ENCODE measurements at places on chromosomes 7 and 10. TPM values are rescaled to one million over a fixed set of nuclear protein-coding genes. Genes with fewer than 3 reads are reported as not detected.

DNA sequence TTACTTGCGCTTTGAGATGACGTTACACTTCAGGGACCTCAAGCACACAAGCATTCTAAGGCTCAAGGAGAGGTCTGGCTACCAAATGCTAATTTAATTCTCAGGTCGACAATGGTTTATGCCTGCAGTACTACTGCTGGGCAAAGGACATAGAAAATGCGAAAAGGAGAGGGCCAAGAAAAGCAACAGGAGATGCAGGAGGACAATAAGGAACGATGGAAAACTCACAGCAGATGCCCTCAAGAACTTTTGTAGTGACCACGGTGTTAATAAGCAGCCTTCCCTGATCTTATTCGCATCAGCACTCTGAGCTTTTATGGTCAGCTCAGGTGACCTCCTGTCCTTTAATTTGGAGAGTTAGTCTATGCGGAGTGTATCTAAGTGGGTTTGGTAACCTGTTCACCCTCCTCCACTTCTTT is 146.3 kb downstream of the GPR85 start:
- peaks cover 10% of the 10 kb centered on the region for H3K4me1 ChIP-seq
- no peak for DNase-seq
- peak overlapping the region; percentile 92 for H3K4me3 ChIP-seq

DNA sequence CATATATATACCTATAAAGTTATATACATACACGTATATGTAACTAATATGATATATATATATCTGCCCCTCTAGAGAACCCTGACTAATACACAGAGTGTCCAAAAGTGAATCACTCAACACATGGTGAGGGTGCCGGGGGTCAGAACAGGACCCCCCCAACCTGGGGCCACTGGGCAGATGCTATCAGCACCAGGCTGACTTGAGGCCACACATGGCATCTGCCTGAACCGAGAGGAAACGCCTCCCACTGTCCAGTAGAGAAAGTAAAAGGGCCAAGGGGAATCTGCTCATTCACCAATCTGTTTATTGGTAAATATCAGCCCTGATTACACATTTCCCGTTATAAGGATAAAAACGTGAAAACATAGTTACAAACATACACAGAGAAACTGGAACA is 218.3 kb downstream of the PTPRN2 start:
- H3K4me3 ChIP-seq: no peak overlapping the region
- no peak overlapping the region for H3K27ac ChIP-seq
- peaks cover 17% of the 10 kb centered on the region for H3K36me3 ChIP-seq
- no peak for DNase-seq
- no peaks in the 10 kb centered on the region for H3K4me1 ChIP-seq
- H3K27me3 ChIP-seq: peaks cover 8% of the 10 kb centered on the region

DNA sequence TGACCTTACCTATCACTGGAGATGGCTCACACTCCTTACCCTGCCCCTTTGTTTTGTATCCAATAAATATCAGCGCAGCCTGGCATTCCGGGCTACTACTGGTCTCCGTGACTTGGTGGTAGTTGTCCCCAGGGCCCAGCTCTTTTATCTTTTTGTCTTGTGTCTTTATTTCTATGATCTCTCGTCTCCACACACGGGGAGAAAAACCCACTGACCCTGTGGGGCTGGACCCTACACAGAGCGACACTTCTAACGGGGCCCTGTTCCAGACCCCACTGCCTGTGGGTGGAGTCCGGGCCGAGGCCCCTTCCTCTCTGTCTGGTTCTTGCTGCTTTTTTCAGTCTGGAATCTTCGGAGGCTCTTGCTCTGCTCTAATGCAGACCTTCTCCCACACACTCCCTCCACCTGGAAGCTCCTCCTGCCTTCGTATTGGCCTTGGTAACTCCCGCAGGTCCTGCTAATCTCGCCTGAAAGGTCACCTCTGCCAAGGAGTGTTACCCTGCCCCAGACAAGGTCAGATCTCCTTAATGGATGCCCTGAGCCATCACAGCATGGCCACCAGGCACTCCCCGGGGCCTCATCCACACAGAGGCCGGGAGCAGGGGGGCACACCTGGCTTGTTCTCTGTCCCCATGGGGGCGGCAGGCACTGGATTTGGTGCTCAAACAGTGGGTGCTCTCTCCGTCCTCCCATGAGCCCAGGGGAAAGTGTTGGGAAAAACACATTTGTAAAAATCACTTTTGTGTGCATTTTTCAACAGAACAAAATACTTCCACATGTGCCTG is 531.7 kb downstream of the PTPRN2 start:
- no peak for DNase-seq
- no peak overlapping the region for H3K27ac ChIP-seq
- H3K4me3 ChIP-seq: no peak overlapping the region
- no peaks in the 10 kb centered on the region for H3K4me1 ChIP-seq
- peaks cover 21% of the 10 kb centered on the region for H3K27me3 ChIP-seq

DNA sequence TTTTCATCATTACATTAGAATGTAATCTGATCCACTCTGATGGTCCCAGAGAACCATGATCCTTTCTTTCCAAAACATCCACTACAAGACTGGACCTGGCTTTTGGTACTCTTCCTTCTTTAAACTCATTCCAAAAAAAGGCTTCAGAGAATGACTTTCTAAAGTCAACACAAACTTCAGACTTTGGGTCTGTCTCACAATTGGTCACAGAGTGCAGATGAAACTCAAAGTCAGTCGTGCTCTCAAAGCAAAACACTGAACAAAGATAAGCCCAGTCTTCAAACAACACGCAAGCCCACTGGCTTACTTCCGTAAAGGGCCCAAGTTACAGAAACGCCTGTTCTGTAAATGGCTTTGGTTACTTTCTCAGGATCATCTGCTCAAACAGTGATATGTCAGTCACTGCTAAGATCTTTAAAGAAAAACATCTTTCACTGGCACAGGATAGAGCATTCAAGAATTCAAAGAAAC is 250.9 kb upstream of the MKLN1 start:
- no peaks in the 10 kb centered on the region for H3K27me3 ChIP-seq
- H3K4me3 ChIP-seq: no peak overlapping the region
- no peaks in the 10 kb centered on the region for H3K36me3 ChIP-seq
- peaks cover 3% of the 10 kb centered on the region for H3K4me1 ChIP-seq
- no peak for DNase-seq

DNA sequence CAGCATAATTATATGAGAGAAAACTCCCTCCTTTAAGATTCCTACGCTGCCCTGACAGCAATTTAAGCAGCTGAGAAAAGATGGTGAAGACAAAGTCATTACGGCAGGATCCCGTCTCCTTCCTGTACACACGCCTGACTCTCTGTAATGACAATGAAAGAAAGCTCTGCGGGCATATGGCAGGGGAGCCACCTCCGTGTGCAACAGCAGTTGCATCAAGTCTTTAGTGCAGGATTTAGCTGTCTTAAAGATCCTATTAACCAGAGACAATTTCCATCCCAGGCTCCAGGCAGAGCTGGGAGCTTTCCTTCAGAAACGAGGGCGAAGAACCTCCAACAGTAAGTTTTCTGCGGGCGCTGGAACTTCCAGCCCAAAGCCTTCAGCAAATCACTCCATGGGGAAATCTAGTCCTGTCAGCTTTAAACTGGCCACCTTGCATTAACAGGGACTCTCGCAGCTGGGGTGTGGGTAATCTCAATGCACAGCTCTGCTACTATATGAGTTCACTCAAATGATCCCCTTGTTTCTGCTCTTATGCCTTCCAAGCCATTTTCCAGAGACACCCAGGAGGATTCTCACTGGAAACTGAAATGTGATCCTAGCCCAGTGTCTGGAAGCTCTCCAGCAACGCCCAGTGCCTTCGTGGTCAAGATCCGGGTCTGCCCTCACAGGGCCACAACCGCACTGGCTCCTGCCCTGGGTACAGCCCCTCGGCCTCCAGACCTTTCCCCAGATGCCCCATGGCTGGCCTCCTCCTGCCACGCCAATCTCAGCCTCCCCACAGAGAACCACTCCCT is 74.9 kb downstream of the CTBP2 start:
- no peak for DNase-seq
- peak overlapping the region; percentile 48 for H3K27ac ChIP-seq
- no peak overlapping the region for H3K4me3 ChIP-seq
- H3K27me3 ChIP-seq: peaks cover 6% of the 10 kb centered on the region
- peaks cover 20% of the 10 kb centered on the region for H3K36me3 ChIP-seq

GRCh38 chr7:34128762-34129161 is 223.4 kb downstream of the BMPER start:
- no peaks in the 10 kb centered on the region for H3K36me3 ChIP-seq
- no peaks in the 10 kb centered on the region for H3K4me1 ChIP-seq
- H3K4me3 ChIP-seq: no peak overlapping the region
- DNase-seq: no peak
- no peaks in the 10 kb centered on the region for H3K27me3 ChIP-seq
- H3K27ac ChIP-seq: no peak overlapping the region

GRCh38 chr10:11197266-11197712 is 179.6 kb downstream of the CELF2 start:
- H3K36me3 ChIP-seq: peaks cover 21% of the 10 kb centered on the region
- DNase-seq: no peak
- no peak overlapping the region for H3K4me3 ChIP-seq
- peaks cover 3% of the 10 kb centered on the region for H3K27me3 ChIP-seq

- H3K4me1 ChIP-seq: peaks cover 12% of the 10 kb centered on the region
- peaks cover 3% of the 10 kb centered on the region for H3K27me3 ChIP-seq
- no peak for DNase-seq
- no peak overlapping the region for H3K4me3 ChIP-seq
- no peaks in the 10 kb centered on the region for H3K36me3 ChIP-seq
Measured at GRCh38 chr10:79898597-79899325, 50.1 kb downstream of the SFTPD start.

DNA sequence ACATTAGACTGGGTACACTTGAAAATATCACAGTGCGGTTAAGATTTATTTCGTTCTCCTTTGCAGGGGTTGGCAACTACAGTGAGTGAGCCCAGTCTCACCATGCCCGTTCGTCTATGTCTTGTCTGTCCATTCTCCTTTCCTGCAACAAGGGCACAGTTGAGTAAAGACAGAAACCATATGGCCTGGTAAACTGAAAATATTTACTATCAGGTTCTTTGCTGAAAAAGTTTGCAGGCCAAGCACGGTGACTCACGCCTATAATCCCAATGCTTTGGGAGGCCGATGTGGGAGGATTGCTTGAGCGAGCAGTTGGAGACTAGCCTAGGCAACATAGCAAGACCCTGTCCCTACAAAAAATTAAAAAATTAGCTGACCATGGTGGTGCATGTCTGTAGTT is 11.4 kb upstream of the KCTD7 start:
- H3K27ac ChIP-seq: no peak overlapping the region
- H3K27me3 ChIP-seq: peaks cover 4% of the 10 kb centered on the region
- H3K4me1 ChIP-seq: peaks cover 12% of the 10 kb centered on the region
- no peak for DNase-seq
- H3K4me3 ChIP-seq: no peak overlapping the region

DNA sequence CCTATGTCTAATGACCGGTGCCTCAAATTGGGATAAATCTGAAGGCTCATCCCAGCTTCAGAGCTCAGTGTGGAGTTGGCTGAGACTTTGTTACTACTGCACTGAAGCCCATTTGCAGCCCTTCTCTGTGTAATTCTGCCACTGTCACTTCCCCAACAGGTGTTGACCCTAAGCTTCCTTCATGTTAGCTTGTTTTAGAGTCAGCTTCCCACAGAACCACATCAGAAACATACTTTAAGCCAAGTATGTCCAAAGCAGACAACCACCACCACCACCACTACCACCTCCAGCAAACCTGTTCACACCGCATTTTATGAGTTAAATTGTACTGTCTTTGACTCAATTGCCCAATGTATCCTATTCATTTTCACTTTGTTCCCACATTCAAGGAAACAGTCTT is 25.2 kb upstream of the GNAT3 start:
- no peaks in the 10 kb centered on the region for H3K36me3 ChIP-seq
- no peak for DNase-seq
- H3K27me3 ChIP-seq: no peaks in the 10 kb centered on the region
- H3K4me1 ChIP-seq: no peaks in the 10 kb centered on the region
- H3K27ac ChIP-seq: no peak overlapping the region

DNA sequence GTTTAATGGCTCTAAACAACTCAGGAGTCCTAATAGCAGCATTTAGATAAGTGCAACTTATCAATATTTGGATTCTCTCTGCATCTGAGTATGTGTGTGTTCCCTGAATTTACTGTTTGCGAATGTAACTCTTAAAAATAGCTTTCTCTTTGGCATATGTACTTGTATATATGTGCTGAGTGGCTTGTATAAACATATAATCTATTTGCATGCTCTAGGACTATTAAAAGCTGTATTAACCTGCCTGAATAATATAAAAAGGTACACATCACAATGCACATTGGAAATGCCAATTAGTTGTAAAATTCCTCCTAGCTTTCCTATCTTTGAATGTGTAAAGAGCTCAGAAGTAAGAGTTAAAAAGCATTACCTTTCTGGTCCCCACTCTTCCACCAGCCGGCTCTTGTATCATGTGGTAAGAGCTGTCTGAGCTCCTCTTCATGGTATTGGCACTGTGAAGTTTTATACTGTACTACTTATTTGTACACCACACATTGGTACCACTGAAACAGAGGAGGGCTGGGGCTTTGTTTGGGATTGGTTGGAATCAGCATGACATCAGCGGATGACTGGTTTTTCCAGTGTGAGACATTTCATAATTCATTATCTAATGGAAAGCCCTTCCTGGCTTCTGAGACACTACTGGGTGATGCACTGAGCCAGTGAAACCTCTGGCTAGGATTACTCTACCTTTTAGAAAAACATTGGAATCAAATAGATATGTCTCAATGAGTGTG is at the start of gene INHBA:
Gene INHBA (minus strand): TSS at position 456 of the 737 bp plus-strand sequence. CDS start 2,716 bp downstream, outside the sequence.
- no peak within 1 kb of the TSS for H3K4me3 ChIP-seq
- no peak within 1 kb of the TSS for H3K27ac ChIP-seq
- H3K4me1 ChIP-seq: peaks cover 15% of the 10 kb centered on the region
- H3K36me3 ChIP-seq: no peaks in the 10 kb centered on the region

- H3K4me3 ChIP-seq: no peak overlapping the region
- H3K27ac ChIP-seq: no peak overlapping the region
- H3K4me1 ChIP-seq: peaks cover 10% of the 10 kb centered on the region
Measured at GRCh38 chr10:62005687-62006086, 104.2 kb downstream of the ARID5B start.

DPYSL4 gene
- total RNA-seq: 15.0 TPM

DNAJC2 gene
- 35.8 TPM for total RNA-seq

BLVRA gene
- 18.2 TPM for total RNA-seq

Data from endothelial cell (in vitro differentiated cells).